Activated T-cell treated with anti-CD3 and anti-CD28 coated beads, Interleukin-2, amount 50 U/mL, for 4 hours (primary cell): ENCODE measurements at places on chromosomes 12 and 14. TPM values are rescaled to one million over a fixed set of nuclear protein-coding genes. Genes with fewer than 3 reads are reported as not detected.

Gene LHX5
- not detected for total RNA-seq

Gene RFX4
- total RNA-seq = not detected

Gene SLC25A47
- total RNA-seq = not detected

Gene HOXC9
- not detected for total RNA-seq

Gene GPR137C
- total RNA-seq = 0.11 TPM

Gene TAS2R7
- total RNA-seq = not detected

Gene POLE2
- 31.7 TPM for total RNA-seq

Gene KRT79
- total RNA-seq = 0.10 TPM

Gene AKAP3
- 1.1 TPM for total RNA-seq

Gene LETMD1
- total RNA-seq = 40.6 TPM

Gene ETFRF1
- 11.4 TPM for total RNA-seq

Gene NOVA1
- not detected for total RNA-seq

Gene DACT1
- total RNA-seq = 2.1 TPM

Gene ADAMTS20
- not detected for total RNA-seq

Gene ATF7IP
- total RNA-seq = 39.4 TPM

Gene PLD4
- total RNA-seq = not detected

Gene SIX1
- total RNA-seq = not detected

Gene METTL3
- total RNA-seq = 47.7 TPM

Gene PLBD2
- 24.2 TPM for total RNA-seq

Gene TTC9
- total RNA-seq = 3.6 TPM

Gene NRIP2
- not detected for total RNA-seq

Gene MUCL1
- not detected for total RNA-seq

Gene CACNA2D4
- 3.5 TPM for total RNA-seq

Gene PLEK2
- total RNA-seq = 2.5 TPM

Gene ZNF84
- 15.6 TPM for total RNA-seq

Gene CLEC1B
- not detected for total RNA-seq

Gene TAC3
- total RNA-seq = not detected

Gene LGR5
- total RNA-seq = not detected

Gene SMIM41
- total RNA-seq = not detected

Gene EPYC
- total RNA-seq = not detected

Gene CPNE8
- 1.5 TPM for total RNA-seq

Gene GLT1D1
- total RNA-seq = 0.08 TPM
